ENCODE measurements at places on chromosomes 11 and 22.
A peak's percentile ranks its signal among the peaks of the same experiment; 100 is the strongest.

- no peaks in the 10 kb centered on the region for H3K36me3 ChIP-seq
- no peak overlapping the region for H3K4me3 ChIP-seq
- no peaks in the 10 kb centered on the region for H3K4me1 ChIP-seq
- H3K27me3 ChIP-seq: peaks cover 28% of the 10 kb centered on the region
- no peak for DNase-seq
- no peak overlapping the region for H3K27ac ChIP-seq
Measured at GRCh38 chr11:94090401-94090800, 38.2 kb upstream of the PANX1 start.

DNA sequence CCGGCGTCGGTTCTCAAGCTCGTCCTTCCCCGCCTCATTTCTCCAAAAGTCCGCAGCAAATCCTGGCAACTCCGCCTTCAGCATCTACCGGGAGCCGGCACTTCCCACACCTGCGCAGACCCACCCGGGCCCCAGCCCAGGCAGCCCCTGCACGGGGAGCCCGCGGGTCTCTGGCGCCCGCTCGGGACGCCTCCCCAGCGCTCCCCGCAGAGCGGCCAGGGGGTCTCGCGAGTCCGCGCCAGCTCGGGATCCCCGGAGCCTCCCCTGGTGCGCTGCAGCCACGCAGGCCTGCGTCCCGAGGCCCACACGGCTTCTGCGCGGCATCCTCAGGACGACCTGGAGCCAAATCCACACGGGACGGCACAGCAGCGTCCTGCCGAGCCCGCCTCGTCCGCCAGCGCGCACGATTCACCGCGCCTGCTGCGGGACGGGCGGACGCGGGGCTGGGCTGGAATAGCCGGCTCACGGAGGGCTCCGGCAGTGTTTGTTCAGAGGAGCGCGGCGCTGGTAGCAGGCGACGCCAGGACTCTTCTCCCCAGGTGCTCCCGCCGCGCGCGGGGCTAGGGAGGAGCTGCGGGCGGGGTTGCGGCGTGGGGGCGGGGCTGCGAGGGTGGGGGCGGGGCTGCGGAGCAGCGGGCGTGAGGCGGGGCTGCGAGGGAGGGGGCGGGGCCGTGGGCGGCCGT, 816 bp upstream of the PHRF1 start:
- no peaks in the 10 kb centered on the region for H3K36me3 ChIP-seq

DNA sequence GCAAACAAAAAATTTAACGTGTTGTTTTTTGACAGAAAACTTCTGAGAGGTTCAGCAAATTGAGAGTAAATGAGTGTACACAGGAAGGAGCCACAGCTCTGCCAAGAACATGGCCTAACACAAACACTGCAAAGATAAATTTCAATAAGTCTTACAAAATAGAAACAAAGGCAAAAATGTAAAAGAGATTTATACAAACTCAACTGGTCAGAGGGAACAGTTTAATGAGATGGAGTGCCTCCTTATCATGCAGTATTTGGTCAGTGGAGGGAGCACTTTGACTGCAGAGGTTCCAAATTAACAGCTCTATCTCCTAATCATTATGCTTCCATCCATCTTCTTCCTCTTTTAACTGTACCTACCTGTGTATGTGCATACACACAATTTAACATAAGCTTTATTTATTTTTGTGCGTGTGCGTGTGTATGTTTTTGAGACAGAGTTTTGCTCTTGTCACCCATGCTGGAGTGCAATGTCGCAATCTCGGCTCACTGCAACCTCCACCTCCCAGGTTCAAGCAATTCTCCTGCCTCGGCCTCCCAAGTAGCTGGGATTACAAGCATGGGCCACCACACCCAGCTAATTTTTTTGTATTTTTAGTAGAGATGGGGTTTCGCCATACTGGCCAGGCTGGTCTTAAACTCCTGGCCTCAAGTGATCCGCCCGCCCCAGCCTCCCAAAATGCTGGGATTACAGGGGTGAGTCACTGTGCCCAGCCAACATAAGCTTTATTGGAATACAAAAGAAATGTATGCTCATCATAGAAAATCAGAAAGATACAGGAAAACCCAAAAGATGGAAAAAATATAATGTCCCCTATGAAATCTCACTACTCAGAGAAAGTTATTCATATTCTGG, 111.9 kb downstream of the MRTFA start:
- no peaks in the 10 kb centered on the region for H3K36me3 ChIP-seq
- H3K4me3 ChIP-seq: no peak overlapping the region
- no peaks in the 10 kb centered on the region for H3K27me3 ChIP-seq
- DNase-seq: no peak
- no peak overlapping the region for H3K27ac ChIP-seq
- peaks cover 33% of the 10 kb centered on the region for H3K4me1 ChIP-seq

GRCh38 chr11:45163956-45164575, 17.6 kb downstream of the PRDM11 start:
- H3K36me3 ChIP-seq: no peaks in the 10 kb centered on the region
- DNase-seq: no peak
- H3K27me3 ChIP-seq: no peaks in the 10 kb centered on the region
- H3K27ac ChIP-seq: no peak overlapping the region

DNA sequence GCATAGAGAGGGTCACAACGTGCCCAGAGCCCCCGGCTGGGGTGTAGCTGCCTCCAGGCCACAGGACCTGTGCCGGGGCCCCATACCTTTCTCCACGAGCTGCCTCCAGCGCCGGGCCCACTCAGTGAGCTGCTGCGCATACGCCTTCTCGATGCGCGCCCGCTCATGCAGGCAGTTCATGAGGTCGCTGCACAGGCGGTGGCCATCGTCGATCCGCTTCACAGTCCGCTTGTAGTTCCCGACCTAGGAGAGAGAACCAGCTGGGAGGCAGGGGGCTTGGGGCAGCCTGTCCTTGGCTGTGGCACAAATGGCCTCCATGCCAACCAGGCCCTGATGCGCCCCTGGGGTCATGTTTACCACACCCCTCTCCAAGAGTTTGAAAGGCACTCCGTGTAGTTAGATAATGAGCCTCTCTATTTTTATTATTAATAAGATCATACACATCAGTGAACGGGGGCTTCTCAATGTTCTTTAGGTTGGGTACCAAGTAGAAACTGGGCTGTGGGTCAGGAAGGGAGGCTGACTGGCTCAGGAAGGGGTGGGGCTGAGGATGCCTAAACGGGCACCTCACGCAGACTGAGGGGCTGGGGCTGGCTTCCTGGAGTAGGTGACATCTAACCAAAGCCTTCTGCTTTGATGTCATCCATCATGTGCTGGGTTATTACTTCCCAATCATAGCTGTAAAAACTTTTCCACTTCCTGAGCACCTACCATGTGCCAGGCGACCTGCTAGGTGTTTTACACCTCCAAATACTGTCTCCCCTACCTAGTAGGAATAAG, 36.5 kb upstream of the ARFGAP3 start:
- H3K36me3 ChIP-seq: peaks cover 25% of the 10 kb centered on the region
- DNase-seq: no peak
- no peak overlapping the region for H3K4me3 ChIP-seq
- H3K27ac ChIP-seq: no peak overlapping the region
- H3K27me3 ChIP-seq: no peaks in the 10 kb centered on the region
- peaks cover 18% of the 10 kb centered on the region for H3K4me1 ChIP-seq

- peak; percentile 53 for DNase-seq
- peaks cover 12% of the 10 kb centered on the region for H3K27me3 ChIP-seq
- no peaks in the 10 kb centered on the region for H3K4me1 ChIP-seq
- H3K4me3 ChIP-seq: no peak overlapping the region
Measured at GRCh38 chr11:30914143-30914762, 328.1 kb upstream of the MPPED2 start.

DNA sequence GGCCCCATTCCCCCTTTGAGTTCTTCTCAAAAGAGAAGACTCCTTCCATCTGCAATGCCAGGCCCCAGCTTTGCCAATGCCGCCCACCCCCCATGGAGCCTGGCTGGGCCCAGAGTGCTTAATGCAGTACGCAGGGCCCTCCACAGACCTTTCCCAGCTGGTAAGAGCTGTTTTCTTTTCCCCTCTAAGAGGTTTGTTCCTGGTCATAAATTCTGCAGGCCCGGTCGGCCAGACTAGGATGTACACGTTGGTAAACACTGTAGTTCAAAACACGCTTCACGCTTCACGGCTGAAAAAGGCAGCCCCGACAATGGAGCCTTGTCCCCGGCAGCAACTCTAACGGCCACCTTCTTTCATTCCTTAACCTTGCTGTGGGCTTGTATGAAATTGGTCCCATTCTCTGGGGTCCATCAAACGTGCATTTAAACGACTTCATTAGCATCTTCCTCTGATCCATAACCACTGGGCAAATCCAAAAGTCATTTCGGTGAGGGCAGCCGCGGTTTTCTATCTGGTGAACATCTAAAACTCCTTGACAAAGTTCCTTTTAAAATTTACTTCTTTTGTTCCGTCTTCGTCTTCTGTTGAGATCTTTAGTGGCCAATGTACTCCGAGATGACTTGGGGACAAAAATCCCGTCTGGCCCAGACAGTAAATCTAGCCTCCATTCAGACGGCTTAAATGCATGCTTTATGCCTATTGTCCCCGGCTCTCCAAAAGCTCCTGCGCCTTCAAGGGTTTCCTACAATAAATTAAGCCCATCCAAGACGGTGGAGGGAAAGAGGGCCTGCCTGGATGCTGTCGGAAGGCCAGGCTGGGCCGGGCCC, 60.0 kb upstream of the MYEOV start:
- H3K4me1 ChIP-seq: no peaks in the 10 kb centered on the region
- peaks cover 6% of the 10 kb centered on the region for H3K27me3 ChIP-seq
- DNase-seq: no peak

DNA sequence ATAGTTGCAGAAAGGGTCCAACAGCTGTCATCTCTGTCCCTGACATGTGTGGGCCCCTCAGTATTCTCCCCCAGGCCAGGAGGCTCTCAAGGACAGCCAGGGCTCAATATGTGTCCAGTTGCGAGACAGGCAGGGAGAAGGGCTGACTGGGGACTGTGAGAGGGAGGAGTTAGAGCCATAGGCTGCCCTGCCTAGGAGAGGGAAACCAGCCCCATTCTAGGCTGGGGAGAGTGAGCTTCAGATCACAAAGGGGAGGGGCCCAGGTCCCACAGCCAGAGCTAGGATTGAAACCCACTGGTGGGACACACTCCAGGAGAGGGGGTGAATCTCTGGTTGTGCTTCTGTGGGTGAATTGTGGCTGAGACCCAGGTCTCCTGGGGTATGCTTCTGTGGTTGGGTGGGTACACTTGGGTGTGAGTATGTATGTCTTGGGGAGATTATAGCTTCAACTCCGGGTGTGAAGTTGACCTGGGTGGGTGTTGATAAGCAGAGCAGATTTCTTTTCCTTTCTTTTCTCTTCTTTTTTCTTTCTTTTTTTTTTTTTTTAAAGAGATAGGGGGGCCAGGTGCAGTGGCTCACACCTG, 2.1 kb upstream of the CARNS1 start:
- no peak for DNase-seq
- H3K27me3 ChIP-seq: no peaks in the 10 kb centered on the region
- H3K4me1 ChIP-seq: peaks cover 84% of the 10 kb centered on the region
- peak overlapping the region; percentile 90 for H3K27ac ChIP-seq
- peak overlapping the region; percentile 47 for H3K4me3 ChIP-seq

GRCh38 chr22:42176255-42176915, 45.8 kb upstream of the CYP2D6 start:
- H3K36me3 ChIP-seq: peaks cover 4% of the 10 kb centered on the region
- peaks cover 67% of the 10 kb centered on the region for H3K4me1 ChIP-seq
- H3K27ac ChIP-seq: no peak overlapping the region
- H3K4me3 ChIP-seq: no peak overlapping the region
- DNase-seq: no peak

GRCh38 chr22:49705216-49705971, 122.3 kb downstream of the BRD1 start:
- H3K4me3 ChIP-seq: peak overlapping the region; percentile 45
- H3K27ac ChIP-seq: peak overlapping the region; percentile 80
- peaks cover 6% of the 10 kb centered on the region for H3K27me3 ChIP-seq
- no peak for DNase-seq

- DNase-seq: no peak
- peaks cover 28% of the 10 kb centered on the region for H3K36me3 ChIP-seq
- no peaks in the 10 kb centered on the region for H3K27me3 ChIP-seq
- H3K4me1 ChIP-seq: peaks cover 10% of the 10 kb centered on the region
- no peak overlapping the region for H3K4me3 ChIP-seq
Measured at GRCh38 chr22:47000888-47001287, 238.4 kb downstream of the TBC1D22A start.

GRCh38 chr22:42747701-42748513, 27.2 kb upstream of the A4GALT start:
- H3K36me3 ChIP-seq: no peaks in the 10 kb centered on the region
- H3K4me1 ChIP-seq: no peaks in the 10 kb centered on the region
- no peak overlapping the region for H3K4me3 ChIP-seq
- no peak for DNase-seq
- H3K27me3 ChIP-seq: no peaks in the 10 kb centered on the region

DNA sequence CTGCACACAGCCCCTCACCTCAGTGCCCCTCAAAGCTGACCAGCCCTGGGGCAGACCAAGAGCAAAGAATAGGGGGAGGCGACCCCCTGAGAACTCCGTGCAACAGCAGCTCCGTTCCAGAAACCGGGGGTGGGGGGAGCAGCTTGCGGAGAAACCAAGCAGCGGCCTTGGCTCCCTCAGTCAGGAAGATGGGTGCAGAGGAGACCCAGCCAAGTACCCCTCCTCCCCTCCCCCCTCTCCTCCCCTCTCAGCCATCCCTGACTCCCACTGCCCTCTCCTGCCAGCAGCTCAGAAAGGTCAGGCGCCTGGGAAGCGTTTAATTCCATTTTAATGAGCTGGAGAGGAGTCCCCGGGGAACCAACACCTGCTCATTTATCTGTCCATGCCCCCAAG, 78.9 kb downstream of the PDE2A start:
- no peak overlapping the region for H3K27ac ChIP-seq
- DNase-seq: no peak

GRCh38 chr11:35245056-35245455, 106.1 kb downstream of the CD44 start:
- no peak for DNase-seq
- H3K27me3 ChIP-seq: no peaks in the 10 kb centered on the region
- H3K4me1 ChIP-seq: peaks cover 33% of the 10 kb centered on the region

DNA sequence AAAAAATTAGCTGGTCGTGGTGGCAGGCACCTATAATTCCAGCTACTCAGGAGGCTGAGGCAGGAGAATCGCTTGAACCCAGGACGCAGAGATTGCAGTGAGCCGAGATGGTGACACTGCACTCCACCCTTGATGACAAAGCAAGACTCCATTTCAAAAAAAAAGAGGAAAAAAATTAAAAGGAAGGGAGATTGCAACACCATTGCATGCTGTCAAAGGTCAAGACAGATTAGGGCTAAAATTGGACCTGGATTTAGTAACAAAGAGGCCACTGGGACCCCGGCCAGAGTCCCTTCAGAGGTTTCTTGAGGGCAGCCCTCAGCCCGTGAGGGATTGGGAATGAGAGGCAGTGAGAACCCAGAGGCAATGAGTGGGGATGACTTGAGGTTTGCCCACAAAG, 8.2 kb upstream of the MAFF start:
- no peaks in the 10 kb centered on the region for H3K27me3 ChIP-seq
- no peaks in the 10 kb centered on the region for H3K36me3 ChIP-seq

GRCh38 chr22:24118689-24119384, 62.5 kb upstream of the SUSD2 start:
- H3K27me3 ChIP-seq: no peaks in the 10 kb centered on the region
- H3K4me3 ChIP-seq: no peak overlapping the region
- H3K27ac ChIP-seq: no peak overlapping the region
- no peaks in the 10 kb centered on the region for H3K36me3 ChIP-seq
- H3K4me1 ChIP-seq: no peaks in the 10 kb centered on the region
